ENCODE measurements at places on chromosomes 3 and 15.

GRCh38 chr15:88938802-88939485, 25.8 kb upstream of the MFGE8 start:
- no peak for DNase-seq

- DNase-seq = no peak
These were observed 5.4 kb downstream of the ISL2 start for GRCh38 chr15:76342058-76342381.

DNA sequence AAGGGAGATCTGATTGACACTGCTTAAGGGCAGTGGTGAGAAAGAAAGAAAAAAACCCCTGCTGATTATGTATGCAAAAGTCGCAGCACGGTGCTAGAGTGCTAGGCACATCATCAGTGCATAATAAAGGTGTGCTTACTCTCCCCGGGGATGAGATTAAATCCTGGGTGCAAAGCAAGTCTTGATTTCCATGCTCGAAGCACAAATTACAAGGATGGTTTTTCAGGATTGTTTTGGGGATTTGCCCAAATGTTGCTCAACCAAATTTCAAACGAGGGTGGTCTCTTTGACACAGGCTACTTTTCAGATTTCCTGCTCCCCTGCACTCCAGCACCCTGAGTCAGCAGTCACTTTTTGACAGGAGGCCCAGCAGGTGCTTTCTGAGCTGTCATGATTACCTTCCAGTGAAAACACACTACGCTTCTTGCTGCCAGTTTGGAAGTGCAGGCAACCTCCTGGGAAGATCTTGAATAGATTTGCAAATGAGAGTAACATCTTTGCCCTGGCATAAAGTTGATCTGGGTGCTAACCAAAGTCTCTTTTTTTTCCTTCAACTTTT, 167.5 kb upstream of the TRIM42 start:
- DNase-seq = no peak

DNA sequence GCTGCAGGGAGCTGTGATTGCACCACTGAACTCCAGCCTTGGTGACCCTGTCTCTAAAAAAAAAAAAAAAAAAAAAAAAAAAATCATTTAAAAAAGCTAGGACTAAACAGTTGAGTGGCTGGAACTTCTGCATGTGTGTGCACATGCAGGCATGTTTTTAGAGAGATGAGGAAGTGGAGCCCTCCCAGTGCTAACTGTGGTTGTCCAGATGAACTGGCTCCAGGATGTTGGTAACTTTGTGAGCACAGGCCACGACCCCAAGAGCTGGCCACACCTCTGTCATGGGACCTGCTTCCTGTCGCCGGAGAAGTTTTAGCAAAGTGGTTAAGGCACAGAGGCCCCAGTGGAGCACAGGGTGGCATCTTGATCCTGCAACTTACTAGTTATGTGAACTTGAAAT, 27.0 kb downstream of the CHCHD6 start:
- no peak for DNase-seq

DNA sequence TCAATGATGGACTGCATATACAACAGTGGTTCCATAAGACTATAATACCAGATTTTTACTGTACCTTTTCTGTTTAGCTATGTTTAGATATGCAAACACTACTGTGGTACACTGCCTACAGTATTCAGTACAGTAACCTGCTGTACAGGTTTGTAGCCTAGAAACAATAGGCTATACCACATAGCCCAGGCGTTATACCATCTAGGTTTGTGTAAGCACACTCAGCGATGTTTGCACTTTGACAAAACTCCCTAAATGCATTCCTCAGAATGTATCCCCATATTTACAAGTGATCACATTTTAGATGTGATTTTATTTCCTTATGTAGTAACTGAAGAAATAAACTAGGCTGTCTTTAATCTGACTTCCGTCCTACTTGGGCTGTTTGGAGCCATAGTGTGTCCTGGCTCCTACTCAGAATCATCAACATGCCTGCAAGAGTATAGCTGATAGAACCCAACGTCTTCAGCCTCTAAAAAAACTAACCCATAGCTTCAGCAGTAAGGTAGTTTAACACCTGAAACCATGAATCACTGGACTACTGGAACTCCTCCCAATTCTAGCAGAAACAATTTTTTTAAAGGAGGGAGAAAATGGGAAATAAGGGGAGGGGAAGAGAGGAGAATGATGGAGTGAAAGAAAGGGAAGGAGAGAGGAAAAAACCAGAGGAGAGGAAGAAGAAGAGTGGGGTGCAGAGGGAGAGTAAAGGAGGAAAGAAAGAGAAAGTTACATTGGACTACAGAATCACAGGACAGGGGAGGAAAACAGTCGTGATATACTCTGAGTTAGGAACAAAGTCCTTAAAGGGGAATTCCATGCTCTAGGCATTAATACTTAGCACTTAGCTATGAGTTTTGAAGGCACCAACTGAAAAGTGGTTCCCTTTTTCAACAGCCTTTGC, 67.7 kb upstream of the PLXND1 start:
- no peak for DNase-seq

- no peak for DNase-seq
These were observed 77.6 kb downstream of the DAPK2 start for GRCh38 chr15:63968700-63969099.

DNA sequence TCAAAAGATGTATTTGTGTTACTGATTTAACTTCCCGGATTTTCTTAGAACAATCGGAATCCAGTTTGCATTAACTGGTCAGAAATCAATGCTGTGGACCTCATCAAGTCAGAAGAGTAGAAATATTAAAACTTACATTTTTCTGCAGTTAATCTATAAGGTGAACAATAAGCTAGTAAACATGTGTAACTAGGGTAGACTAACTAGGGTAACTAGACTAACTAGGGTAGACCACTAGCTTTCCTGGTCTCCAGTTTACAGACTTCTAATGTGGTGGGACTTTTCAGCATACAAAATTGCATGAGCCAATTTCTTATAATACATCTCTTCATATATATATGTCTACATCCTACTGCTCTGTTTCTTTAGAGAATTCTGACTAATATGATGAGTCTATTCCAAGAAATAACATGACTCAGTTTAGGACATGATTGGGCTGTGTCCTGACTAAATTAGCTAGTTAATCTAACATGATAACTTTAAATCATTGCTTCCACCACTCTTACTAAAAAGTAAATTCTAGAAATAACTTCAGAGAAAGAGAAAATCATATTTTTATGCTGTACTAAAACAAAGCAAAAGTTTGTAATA, 5.3 kb downstream of the PLSCR2 start:
- no peak for DNase-seq
